ENCODE measurements at places on chromosomes 16 and 17.

DNA sequence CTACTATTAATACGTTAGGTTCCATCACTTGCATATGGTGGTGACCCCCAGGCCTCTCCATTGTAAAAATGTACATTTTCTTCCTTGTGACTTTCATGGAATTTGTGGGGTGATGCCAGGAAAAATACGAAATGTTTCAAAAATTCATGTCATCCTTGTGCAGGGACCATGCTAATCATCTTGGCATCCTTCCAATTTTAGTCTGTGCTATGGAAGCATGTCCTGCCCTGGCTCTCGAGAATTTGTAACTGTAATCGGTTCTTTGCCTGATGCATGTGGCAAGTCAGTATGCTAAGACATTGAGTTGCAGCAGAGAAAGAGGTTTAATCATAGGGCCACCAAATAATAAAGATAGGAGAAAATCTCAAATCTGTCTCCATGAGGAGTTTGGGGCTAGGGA lies 14.3 kb upstream of the GINS3 start:
- no peak for DNase-seq

- DNase-seq: no peak
These were observed 83.2 kb upstream of the C17orf78 start for GRCh38 chr17:37292429-37293139.

DNA sequence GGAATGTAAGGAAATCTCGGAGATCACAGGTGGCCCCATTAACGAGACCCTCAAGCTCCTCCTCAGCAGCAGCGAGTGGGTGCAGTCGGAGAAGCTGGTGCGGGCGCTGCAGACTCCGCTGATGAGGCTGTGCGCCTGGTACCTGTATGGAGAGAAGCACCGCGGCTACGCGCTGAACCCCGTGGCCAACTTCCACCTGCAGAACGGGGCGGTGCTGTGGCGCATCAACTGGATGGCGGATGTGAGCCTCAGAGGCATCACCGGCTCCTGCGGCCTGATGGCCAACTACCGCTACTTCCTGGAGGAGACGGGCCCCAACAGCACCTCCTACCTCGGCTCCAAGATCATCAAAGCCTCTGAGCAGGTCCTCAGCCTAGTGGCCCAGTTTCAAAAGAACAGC lies 16.2 kb downstream of the MLYCD start:
- DNase-seq: no peak

GRCh38 chr16:20946015-20946629 lies 45.6 kb downstream of the LYRM1 start:
- no peak for DNase-seq

GRCh38 chr16:66574081-66574480 lies 5.2 kb upstream of the CMTM2 start:
- no peak for DNase-seq

GRCh38 chr16:23521037-23521743 lies 10.9 kb upstream of the GGA2 start:
- no peak for DNase-seq

Data from fibroblast of skin of left biceps (primary cell).